ENCODE measurements at places on chromosomes 16 and 17.
A peak's percentile ranks its signal among the peaks of the same experiment; 100 is the strongest.

- DNase-seq: no peak
These were observed 34.2 kb upstream of the MYLK3 start for GRCh38 chr16:46782320-46782719.

DNA sequence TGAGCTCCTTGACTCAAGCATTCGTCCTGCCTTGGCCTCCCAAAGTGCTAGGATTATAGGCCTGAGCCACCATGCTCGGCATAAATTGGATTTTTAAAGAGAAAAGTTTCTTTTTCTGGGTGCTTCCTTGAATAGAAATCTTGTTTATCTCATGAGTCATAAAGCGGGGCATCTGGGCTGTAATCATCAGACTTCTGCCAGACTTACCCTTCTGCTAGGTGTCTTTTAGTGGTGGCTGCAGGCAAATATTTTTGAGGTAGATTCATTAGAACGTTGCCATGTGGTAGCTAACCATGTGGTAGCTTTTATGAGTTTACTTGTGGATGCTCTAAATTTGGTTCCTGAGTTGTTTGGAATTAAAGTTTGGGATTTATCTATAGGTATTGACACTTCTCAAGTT is 13.4 kb downstream of the PGS1 start:
- DNase-seq: no peak

GRCh38 chr16:82855471-82855870 is 228.7 kb downstream of the CDH13 start:
- no peak for DNase-seq

- peak; percentile 1 for DNase-seq
These were observed 193.4 kb upstream of the GSE1 start for GRCh38 chr16:85419503-85420408.

DNA sequence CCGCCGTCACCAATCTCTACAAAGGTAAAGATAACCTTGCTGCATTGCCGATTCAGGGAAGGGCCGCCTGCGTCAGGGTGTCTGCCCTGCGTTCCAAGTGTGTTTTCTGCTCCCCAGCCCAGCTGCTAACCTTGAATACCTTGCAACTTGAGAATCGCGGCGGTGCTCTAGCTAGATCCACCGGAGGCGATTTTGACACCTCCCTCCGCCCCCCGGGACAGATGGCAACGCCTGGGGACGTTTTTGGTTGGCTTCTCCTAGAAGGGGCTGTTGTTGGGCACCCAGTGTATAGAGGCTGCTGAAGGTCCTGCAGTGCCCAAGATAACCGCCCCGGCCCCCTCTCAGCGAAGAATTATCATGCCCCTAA is 1.5 kb downstream of the HAPSTR1 start:
- DNase-seq: peak; percentile 68

GRCh38 chr17:28874750-28875149 is 19.9 kb downstream of the ERAL1 start:
- no peak for DNase-seq

DNA sequence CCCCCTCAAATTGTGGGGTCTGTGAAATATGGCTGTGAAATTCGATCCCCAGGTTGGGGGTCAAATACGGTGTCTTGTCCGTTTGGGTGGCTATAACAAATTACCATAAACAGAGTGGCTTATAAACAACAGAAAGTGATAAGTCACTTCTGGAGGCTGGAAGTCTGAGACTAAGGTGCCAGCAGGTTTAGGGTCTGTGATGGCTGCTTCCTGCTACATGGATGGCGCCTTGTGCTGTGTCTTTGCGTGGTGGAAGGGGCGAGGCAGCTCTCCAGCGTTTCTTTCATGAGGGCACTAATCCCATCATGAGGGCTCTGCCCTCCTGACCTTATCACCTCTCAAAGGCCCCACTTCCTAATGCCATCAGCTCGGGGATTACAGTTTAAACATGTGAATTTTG is 120.0 kb downstream of the IRF8 start:
- no peak for DNase-seq

- DNase-seq: no peak
These were observed 42.2 kb downstream of the WWP2 start for GRCh38 chr16:69804297-69804696.
